Spleen (tissue), 13 donors: ENCODE measurements at places on chromosomes 2 and 18. TPM values are rescaled to one million over a fixed set of nuclear protein-coding genes. Genes with fewer than 3 reads are reported as not detected.

The IHH gene
- polyA plus RNA-seq, result not detected

The VWC2L gene
- polyA plus RNA-seq, result not detected

The HNMT gene
- 40.2 TPM for polyA plus RNA-seq

The RND3 gene
- 17.1 TPM for polyA plus RNA-seq

The REG1B gene
- polyA plus RNA-seq, result 0.57 TPM

DNA sequence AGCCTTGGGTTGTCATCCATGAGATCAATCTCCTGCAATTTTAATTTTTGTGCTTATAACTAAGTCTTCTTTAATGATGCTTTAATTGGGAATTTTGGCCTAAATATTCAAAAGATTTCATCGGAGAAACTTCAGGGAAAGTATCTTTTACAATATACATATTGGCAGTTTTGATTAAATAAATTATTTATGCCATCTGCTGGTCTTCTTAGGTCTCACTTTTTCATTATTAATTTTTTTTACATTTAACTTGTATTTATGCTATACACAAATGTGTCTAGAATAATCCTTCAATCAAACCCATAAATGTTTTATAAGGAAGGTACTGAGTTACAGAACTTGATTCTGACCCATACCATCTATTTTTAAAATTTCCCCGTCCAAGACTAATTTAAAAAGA, 95.1 kb upstream of the XPO1 start:
- H3K27ac ChIP-seq, result no peak overlapping the region
- H3K4me3 ChIP-seq, result no peak overlapping the region
- no peaks in the 10 kb centered on the region for H3K36me3 ChIP-seq
- no peaks in the 10 kb centered on the region for H3K4me1 ChIP-seq
- DNase-seq, result no peak

DNA sequence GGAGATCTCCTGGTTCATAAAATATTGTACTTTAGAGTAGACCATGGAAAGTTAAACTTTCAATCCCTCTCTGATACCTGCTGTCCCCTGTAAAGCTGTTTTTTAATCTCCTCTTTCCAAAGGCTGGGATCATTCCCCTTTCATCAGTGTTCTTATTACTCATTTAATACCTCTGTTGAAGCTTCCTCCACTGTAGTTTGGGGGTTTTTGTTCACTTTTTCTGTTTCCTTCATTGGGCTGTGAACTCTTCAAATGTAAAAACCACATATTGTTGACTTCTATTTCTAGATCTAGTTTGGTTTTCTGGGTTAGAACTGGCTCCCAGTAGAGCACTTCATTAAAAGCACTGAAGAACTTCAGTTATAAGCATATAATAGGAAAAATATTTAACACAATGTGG, 598.1 kb downstream of the RNF144A start:
- H3K4me1 ChIP-seq, result no peaks in the 10 kb centered on the region
- no peak overlapping the region for H3K27ac ChIP-seq
- H3K4me3 ChIP-seq, result no peak overlapping the region
- no peaks in the 10 kb centered on the region for H3K36me3 ChIP-seq
- no peaks in the 10 kb centered on the region for H3K27me3 ChIP-seq

GRCh38 chr2:55173438-55174054, 58.5 kb downstream of the CLHC1 start:
- no peak for DNase-seq
- no peaks in the 10 kb centered on the region for H3K36me3 ChIP-seq
- no peak overlapping the region for H3K4me3 ChIP-seq
- H3K27ac ChIP-seq, result no peak overlapping the region
- H3K27me3 ChIP-seq, result no peaks in the 10 kb centered on the region
- peaks cover 19% of the 10 kb centered on the region for H3K4me1 ChIP-seq

GRCh38 chr2:100539221-100539620, 23.6 kb upstream of the PDCL3 start:
- no peaks in the 10 kb centered on the region for H3K36me3 ChIP-seq
- no peak overlapping the region for H3K27ac ChIP-seq
- H3K27me3 ChIP-seq, result no peaks in the 10 kb centered on the region
- H3K4me3 ChIP-seq, result no peak overlapping the region
- no peak for DNase-seq
- no peaks in the 10 kb centered on the region for H3K4me1 ChIP-seq

GRCh38 chr2:221943076-221943810, 355.6 kb downstream of the PAX3 start:
- H3K27ac ChIP-seq, result no peak overlapping the region
- no peak for DNase-seq
- no peaks in the 10 kb centered on the region for H3K4me1 ChIP-seq
- H3K27me3 ChIP-seq, result no peaks in the 10 kb centered on the region
- H3K36me3 ChIP-seq, result no peaks in the 10 kb centered on the region
- no peak overlapping the region for H3K4me3 ChIP-seq

DNA sequence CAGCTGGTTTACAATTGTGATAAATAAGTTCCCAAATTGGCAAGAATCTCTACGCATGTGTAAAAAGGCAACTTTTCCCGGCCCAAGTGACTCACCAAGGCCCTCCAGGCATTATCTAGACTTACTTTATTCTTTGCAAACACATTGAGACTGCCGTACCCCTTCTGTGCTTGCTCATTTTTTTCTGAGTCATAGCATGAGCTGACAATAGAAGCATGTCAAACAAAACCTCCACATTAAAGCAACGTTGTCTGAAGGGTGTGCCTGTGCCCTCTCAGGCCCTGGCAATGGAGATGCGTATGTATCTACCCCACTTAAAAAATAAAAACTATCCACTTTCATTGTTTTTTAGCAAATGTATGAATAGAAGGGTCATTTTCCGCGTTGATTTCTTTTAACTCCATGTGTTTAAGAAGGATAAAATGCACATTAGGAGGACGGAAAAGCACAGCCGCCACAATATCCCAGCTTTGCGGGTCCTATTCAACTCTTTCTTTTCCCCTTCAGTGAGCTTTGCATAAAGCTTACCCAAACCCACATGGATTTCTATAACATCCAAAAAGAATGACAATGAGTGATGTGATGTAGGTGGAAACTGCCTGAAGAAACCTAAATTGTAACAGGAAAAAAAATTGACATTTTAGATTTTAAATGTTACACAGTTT, 298.2 kb downstream of the CDCA7 start:
- no peaks in the 10 kb centered on the region for H3K36me3 ChIP-seq
- DNase-seq, result no peak
- H3K27ac ChIP-seq, result no peak overlapping the region
- H3K27me3 ChIP-seq, result no peaks in the 10 kb centered on the region

- H3K4me1 ChIP-seq, result no peaks in the 10 kb centered on the region
- H3K27me3 ChIP-seq, result no peaks in the 10 kb centered on the region
- H3K4me3 ChIP-seq, result no peak overlapping the region
- no peak for DNase-seq
- no peaks in the 10 kb centered on the region for H3K36me3 ChIP-seq
Observed at GRCh38 chr2:220533485-220533884, 906.1 kb downstream of the SLC4A3 start.

- H3K27ac ChIP-seq, result no peak overlapping the region
- H3K27me3 ChIP-seq, result no peaks in the 10 kb centered on the region
- H3K4me3 ChIP-seq, result no peak overlapping the region
- peaks cover 12% of the 10 kb centered on the region for H3K36me3 ChIP-seq
- H3K4me1 ChIP-seq, result no peaks in the 10 kb centered on the region
- DNase-seq, result no peak
Observed at GRCh38 chr2:39283561-39283960, 39.8 kb upstream of the CDKL4 start.
